ENCODE measurements at places on chromosomes 6 and 20.

- no peaks in the 10 kb centered on the region for H3K36me3 ChIP-seq
- peak overlapping the region; percentile 24 for H3K4me3 ChIP-seq
- no peaks in the 10 kb centered on the region for H3K27me3 ChIP-seq
- no peak for DNase-seq
- peaks cover 26% of the 10 kb centered on the region for H3K4me1 ChIP-seq
Observed at GRCh38 chr6:143555582-143555981, 44.1 kb upstream of the FUCA2 start.

GRCh38 chr6:25713824-25714223 is 40.7 kb upstream of the SLC17A4 start:
- no peak overlapping the region for H3K4me3 ChIP-seq

DNA sequence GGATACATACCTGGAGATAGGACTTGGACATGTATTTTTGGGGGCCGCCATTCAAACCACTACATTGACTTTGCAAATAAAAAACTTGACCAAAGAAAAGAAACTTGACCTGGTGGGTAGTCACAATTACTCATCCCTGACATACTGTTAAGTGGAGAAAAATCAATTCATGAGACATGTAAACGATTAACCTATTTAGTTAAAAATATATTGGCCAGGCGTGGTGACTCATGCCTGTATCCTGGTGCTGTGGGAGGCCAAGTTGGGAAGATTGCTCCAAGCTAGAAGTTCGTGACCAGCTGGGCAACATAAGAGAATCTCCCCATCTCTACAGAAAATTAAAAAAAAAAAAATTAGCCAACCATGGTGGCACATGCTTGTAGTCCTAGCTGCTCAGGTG is 2.5 kb upstream of the SRSF12 start:
- H3K4me3 ChIP-seq = no peak overlapping the region
- DNase-seq = no peak
- H3K27ac ChIP-seq = no peak overlapping the region
- peaks cover 9% of the 10 kb centered on the region for H3K4me1 ChIP-seq

DNA sequence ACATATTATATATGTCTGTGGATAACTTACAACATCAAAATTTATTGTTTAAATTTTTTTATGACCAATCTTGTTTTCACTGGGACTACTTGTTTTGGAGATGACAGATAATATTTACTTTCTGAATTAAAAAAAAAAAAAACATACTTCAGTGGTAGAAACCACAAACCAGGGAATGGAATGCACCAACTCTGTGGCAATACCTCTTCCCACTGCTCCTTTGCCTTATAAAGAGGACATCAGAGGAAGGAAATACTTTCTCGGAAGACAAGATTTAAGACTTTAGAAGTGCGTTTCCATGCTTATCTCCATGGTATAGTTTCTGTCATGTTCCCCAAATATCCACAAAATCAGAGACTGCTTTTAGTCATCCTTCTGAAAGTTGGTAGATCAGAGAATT is 1241.1 kb upstream of the EYS start:
- no peaks in the 10 kb centered on the region for H3K27me3 ChIP-seq
- no peaks in the 10 kb centered on the region for H3K36me3 ChIP-seq
- no peak for DNase-seq
- no peaks in the 10 kb centered on the region for H3K4me1 ChIP-seq
- no peak overlapping the region for H3K4me3 ChIP-seq

DNA sequence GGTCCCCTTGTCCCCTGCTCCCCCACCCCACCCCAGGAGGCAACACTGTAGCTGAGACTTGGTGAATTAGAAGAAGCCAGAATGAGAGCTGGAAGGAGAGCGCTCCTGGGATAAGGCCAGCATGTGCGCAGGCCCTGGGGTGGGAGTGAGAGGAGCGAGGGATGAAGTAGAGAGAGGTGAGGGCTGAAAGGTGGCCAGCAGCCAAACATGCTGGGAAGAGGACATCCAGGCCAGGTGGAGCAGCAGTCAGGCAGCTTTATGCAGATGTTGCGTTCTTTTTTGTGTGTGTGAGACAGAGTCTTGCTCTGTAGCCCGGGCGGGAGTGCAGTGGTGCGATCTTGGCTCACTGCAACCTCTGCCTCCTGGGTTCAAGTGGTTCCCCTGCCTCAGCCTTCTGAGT is 2.2 kb upstream of the BPIFB1 start:
- no peak for DNase-seq
- peaks cover 17% of the 10 kb centered on the region for H3K27me3 ChIP-seq
- H3K4me3 ChIP-seq = no peak overlapping the region
- no peak overlapping the region for H3K27ac ChIP-seq
- no peaks in the 10 kb centered on the region for H3K4me1 ChIP-seq

DNA sequence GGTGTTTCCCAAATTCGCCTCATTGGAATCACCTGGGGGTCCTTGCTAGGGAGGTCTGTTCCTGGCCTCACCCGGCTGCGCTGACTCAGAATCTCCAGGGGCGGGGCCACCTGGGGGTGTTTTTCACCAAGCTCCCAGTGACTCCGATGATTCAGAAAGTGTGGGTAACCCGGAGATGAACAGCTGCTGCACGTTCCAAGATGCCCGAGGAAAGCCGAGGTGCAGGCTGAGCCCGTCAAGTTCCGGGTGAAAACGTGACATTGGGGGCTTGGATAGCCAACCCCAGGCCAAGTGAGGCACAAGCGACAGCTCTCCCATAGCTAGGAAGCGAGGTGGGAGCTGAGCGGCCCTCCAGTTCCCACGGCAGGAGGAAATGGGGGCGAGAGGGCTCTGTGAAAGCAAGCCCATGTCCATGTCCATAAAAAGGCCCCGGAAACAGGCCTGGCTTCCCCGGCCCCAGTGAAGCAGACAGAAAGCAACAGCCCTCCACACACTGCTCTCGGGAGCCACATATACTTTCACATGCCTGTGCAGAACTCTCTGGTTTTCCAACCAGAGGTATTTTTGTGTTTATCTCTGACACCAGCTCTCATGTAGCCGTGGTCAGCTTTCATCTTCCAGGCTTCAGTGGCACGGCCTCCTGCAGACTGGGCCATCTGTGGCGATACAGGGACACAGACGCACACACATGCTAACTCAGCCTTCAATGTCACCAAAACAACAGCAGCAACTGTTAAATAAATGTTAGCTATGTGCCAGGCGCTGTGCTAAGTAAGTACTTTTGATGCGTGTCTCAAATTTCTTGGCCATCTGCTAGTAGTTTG is 90.7 kb upstream of the CCDC28A start:
- H3K36me3 ChIP-seq = no peaks in the 10 kb centered on the region
- no peak overlapping the region for H3K4me3 ChIP-seq
- H3K4me1 ChIP-seq = no peaks in the 10 kb centered on the region
- no peak overlapping the region for H3K27ac ChIP-seq
- DNase-seq = no peak
- no peaks in the 10 kb centered on the region for H3K27me3 ChIP-seq

GRCh38 chr20:59949911-59950310 is 8.3 kb upstream of the CDH26 start:
- no peaks in the 10 kb centered on the region for H3K27me3 ChIP-seq
- no peaks in the 10 kb centered on the region for H3K36me3 ChIP-seq
- H3K27ac ChIP-seq = peak overlapping the region; percentile 55
- no peak for DNase-seq

GRCh38 chr6:148943451-148943850 is 196.6 kb downstream of the UST start:
- H3K27ac ChIP-seq = no peak overlapping the region
- no peak overlapping the region for H3K4me3 ChIP-seq
- H3K36me3 ChIP-seq = no peaks in the 10 kb centered on the region
- no peaks in the 10 kb centered on the region for H3K27me3 ChIP-seq
- peaks cover 5% of the 10 kb centered on the region for H3K4me1 ChIP-seq

- no peak for DNase-seq
- no peaks in the 10 kb centered on the region for H3K36me3 ChIP-seq
- H3K27ac ChIP-seq = no peak overlapping the region
- H3K4me3 ChIP-seq = no peak overlapping the region
Observed at GRCh38 chr6:4577406-4577805, 198.8 kb upstream of the CDYL start.

DNA sequence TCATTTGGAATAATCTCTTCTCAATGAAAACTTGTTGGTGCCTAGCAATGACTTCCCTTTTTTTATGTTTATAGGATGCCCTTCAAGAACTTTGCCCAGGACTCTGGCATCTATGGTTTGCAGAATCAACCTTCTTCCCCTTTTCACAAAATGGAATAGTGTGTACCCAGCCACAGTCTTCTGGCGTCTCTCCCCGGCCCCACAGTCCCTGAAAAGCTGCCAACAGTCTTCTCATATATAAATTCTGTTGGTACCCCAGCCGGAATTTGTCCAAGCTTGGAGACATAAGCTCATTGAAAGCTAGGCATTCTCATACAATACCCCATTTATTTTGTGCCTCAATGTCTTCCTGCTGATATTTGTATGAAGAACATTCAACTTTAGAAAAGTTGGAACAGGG is 26.4 kb upstream of the MCM3 start:
- H3K27me3 ChIP-seq = no peaks in the 10 kb centered on the region
- peak overlapping the region; percentile 82 for H3K27ac ChIP-seq
- H3K4me1 ChIP-seq = peaks cover 68% of the 10 kb centered on the region
- no peak overlapping the region for H3K4me3 ChIP-seq
- no peak for DNase-seq
- no peaks in the 10 kb centered on the region for H3K36me3 ChIP-seq

- no peak overlapping the region for H3K27ac ChIP-seq
- no peak overlapping the region for H3K4me3 ChIP-seq
- no peak for DNase-seq
Observed at GRCh38 chr6:35486005-35486925, 10.6 kb downstream of the TEAD3 start.

DNA sequence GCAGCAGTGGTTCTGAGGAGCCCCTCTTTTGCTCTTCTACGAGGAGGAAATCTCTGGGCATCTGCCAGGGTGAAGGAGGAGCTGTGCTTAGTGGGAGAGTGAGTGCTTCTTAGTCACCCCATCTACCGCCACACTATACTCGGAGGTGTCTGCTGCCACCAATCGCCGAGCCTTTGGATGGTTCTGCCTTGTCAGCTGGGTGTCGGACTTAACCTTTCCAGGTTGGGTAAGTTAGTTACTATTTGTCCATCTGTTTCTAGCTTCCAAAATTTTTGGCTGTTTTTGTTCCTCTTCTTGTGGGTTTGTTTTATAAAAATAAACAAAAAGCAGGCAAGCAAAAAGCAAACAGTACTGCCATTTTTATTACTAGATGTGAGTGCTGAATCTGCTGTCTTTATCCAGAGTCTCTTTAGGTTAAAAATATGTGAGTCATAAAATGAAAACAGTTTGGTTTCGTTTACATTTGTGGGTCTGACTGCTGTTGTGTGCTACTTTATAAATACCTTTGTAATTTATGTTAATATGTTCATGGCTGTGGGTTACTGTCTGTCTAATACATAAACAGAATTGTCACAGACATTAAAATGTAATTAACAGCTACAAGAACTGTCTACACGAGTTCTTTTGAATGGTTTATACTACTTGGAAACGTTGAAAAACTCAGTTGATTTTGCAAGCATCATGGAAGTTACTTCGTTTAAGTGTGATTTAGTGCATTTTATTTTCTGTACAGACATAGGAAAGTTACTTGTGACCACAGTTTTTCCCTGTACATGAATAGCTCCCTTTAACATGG is 89.2 kb downstream of the ARID1B start:
- no peak overlapping the region for H3K4me3 ChIP-seq
- peak overlapping the region; percentile 33 for H3K27ac ChIP-seq
- H3K4me1 ChIP-seq = peaks cover 84% of the 10 kb centered on the region

DNA sequence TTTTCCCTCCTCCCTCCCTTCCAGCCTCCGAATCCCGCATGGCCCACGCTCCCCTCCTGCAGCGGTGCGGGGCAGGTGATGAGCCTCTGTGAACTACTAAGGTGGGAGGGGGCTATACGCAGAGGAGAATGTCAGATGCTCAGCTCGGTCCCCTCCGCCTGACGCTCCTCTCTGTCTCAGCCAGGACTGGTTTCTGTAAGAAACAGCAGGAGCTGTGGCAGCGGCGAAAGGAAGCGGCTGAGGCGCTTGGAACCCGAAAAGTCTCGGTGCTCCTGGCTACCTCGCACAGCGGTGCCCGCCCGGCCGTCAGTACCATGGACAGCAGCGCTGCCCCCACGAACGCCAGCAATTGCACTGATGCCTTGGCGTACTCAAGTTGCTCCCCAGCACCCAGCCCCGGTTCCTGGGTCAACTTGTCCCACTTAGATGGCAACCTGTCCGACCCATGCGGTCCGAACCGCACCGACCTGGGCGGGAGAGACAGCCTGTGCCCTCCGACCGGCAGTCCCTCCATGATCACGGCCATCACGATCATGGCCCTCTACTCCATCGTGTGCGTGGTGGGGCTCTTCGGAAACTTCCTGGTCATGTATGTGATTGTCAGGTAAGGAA is at the start of gene OPRM1:
OPRM1 (plus strand) TSS at position 10 of the 612 bp plus-strand sequence; CDS start at position 315, 305 bp downstream.
- H3K36me3 ChIP-seq = peaks cover 14% of the 10 kb centered on the region
- no peak within 1 kb of the TSS for H3K27ac ChIP-seq
- DNase-seq = peak; percentile 9
- H3K4me3 ChIP-seq = no peak within 1 kb of the TSS

DNA sequence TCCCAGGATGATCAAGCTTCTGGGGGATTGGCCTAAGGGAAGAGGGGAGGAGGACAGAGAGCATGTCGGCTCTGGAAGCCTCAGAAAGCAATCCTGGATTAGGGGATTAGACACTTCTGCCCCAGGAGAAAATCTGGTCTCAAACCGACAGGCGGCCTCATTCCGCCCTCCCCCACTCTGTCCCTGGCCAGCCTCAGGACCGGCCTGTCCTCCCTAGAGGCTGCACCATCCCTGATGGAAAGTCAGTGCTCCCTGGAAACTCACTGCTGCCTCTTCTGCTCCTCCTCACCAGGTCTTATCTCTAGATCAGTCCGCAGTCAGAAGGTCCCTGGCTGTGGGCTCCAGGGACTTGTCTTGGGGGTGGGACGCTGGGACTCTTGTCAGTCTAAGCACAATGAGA is 905 bp upstream of the SLC12A5 start:
- no peak for DNase-seq
- peaks cover 37% of the 10 kb centered on the region for H3K27me3 ChIP-seq
- H3K4me3 ChIP-seq = no peak overlapping the region

DNA sequence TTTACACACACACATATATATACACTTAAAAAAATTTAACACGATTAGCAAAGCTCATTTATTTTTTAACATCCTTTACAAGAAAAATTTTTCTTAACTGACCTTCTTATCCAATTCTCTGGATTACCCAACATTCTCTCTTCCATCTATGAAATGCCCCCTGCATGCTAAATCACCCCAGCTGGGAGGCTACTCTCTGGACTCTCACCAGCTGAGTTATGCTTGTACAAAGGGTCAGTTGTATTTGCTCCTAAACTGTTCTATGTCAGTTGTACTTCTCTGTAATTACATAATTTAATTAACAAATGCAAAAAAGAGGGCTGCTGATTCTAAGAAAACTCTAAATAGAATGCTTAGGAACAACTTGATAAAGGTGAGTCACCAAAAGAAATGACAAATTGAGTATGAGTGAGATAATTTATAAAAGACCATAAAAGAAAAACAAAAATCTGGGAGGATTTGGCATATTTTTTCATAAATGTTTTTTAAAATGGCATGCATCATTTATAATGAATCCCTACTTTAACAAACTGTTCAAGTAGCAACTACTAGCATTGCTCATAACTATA is 120.5 kb downstream of the KIF13A start:
- H3K27me3 ChIP-seq = no peaks in the 10 kb centered on the region
- H3K27ac ChIP-seq = no peak overlapping the region
- H3K36me3 ChIP-seq = no peaks in the 10 kb centered on the region
- no peak for DNase-seq
- no peaks in the 10 kb centered on the region for H3K4me1 ChIP-seq

GRCh38 chr6:46893648-46894047 is 28.1 kb downstream of the ADGRF5 start:
- H3K4me3 ChIP-seq = no peak overlapping the region
- no peak for DNase-seq
